Upper lobe of left lung (tissue), 6 donors: ENCODE measurements at places on chromosomes 7 and 10. TPM values are rescaled to one million over a fixed set of nuclear protein-coding genes. Genes with fewer than 3 reads are reported as not detected.

- peak overlapping the region; percentile 22 for H3K27ac ChIP-seq
- H3K36me3 ChIP-seq: no peaks in the 10 kb centered on the region
- H3K4me3 ChIP-seq: no peak overlapping the region
- H3K27me3 ChIP-seq: no peaks in the 10 kb centered on the region
- H3K4me1 ChIP-seq: peaks cover 40% of the 10 kb centered on the region
- DNase-seq: no peak
These were observed 76.4 kb downstream of the MAP3K8 start for GRCh38 chr10:30510184-30510931.

DNA sequence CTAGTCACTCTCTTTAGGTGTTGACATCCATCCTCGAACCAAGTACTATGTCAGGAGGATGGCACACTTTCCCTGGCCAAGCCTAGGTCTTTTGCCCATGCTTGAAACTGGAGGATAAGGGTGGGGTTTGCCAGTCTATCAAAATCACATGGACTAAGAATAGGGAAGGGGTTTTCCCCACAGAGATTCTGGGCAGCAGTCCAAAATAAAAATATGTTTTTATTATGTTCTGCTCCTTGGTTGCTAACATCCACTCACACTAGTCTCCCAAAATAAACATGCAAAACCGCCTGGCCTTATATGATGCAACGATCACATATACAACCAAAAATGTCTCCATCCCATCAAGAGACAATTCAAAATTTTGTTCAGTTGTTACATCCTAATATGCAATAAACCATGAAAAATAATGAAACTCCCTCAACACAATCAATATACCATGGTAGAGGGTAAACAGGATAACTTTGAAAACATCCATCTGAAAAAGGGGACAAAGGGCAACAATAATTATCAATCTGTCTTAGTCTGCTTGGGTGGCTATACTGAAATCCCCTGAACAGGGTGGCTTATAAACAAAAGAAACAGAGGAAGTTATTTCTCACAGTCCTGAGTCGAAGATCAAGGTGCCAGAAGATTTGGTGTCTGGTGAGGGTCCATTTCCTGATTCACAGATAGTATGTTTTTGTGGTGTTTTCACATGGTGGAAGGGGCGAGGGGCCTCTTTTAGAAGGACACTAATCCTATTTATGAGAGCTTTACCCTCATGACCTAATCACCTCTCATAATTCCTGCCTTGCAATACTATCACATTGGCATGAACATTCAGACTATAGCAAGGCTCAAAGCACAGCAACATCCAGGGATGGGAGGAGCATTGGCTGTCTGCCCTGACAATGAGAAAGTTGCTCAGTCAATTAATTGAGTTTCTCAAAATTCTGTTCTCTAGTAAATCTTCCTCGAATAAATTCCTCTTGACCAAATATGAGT lies 159.3 kb downstream of the ETV1 start:
- DNase-seq: no peak
- H3K36me3 ChIP-seq: no peaks in the 10 kb centered on the region
- no peak overlapping the region for H3K27ac ChIP-seq
- no peak overlapping the region for H3K4me3 ChIP-seq
- no peaks in the 10 kb centered on the region for H3K27me3 ChIP-seq

GRCh38 chr7:43872406-43873110 lies 3.2 kb upstream of the MRPS24 start:
- no peak overlapping the region for H3K4me3 ChIP-seq
- peaks cover 16% of the 10 kb centered on the region for H3K4me1 ChIP-seq
- no peaks in the 10 kb centered on the region for H3K27me3 ChIP-seq
- peak overlapping the region; percentile 65 for H3K27ac ChIP-seq
- peaks cover 31% of the 10 kb centered on the region for H3K36me3 ChIP-seq
- DNase-seq: no peak

DNA sequence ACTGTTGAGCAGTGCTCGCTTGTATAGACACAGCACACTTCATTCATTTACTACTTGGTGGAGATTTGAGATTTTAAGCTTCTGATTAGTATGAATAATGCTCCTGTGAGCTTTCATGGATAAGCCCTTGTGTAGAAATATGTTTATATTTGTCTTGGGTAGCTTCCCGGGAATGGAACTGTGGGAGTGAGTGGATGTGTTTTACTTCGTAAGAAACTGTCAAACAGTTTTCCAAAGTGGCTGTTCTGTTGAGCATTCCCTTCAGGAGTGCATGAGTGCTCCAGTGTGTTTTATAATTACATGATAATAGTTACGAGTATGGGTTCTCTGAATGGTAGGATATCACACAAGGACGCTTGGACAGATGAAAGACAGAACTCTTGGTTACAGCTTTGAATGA lies 49.4 kb downstream of the VWC2 start:
- H3K27me3 ChIP-seq: no peaks in the 10 kb centered on the region
- H3K27ac ChIP-seq: no peak overlapping the region
- no peak overlapping the region for H3K4me3 ChIP-seq
- no peaks in the 10 kb centered on the region for H3K36me3 ChIP-seq

The SFRP4 gene
- 0.39 TPM for total RNA-seq

The LFNG gene
- total RNA-seq: 39.1 TPM
